H4 (cell line): ENCODE measurements at places on chromosomes 16 and 17.

DNA sequence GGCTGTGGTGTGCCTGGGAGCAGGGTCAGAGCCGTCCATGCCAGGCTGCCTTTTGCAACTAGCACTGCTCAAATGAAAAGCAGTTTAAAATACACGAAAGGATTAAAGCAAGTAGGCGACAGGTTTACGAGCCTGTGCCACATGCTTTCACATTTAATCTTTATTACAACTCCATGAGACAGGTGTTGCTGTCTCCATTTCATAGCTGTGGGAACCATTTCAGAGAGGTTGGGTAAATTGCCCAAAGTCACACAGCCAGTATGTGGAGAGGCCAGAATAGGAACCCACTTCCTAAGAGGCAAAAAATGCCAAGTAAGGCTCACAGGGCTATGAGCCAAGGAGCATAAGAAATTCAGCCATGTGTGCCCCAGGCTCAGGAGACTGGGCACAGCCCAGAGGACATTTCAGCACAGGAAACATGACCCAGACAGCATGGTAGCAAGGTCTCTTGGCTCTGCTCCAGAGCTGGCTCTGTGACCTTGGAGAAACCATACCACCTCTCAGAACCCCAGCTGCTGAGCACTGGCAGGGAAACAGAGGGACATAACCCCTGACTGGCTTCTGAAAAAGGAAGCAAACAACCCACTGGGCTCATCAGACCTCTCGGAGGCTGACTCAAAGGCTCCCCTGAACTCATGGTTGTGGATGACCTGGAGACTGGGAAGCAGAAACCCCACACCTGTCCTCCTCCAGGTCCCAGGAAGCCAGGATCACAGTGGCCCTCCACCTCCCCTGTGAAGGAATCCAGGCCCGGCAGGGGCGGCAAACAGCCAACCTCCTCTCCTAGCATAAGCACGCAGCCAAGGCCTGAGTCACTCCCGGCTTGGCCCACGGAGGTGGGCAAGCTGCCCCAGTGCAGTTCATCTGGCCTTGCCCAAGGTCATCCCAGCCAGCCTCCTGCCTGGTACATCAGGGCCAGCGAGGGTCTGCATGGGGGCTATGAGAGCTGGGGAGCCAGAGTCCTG lies 40.3 kb upstream of the MRPS23 start:
- peak; percentile 83 for DNase-seq

GRCh38 chr16:89572073-89572484 lies 3.5 kb upstream of the CPNE7 start:
- DNase-seq: no peak

DNA sequence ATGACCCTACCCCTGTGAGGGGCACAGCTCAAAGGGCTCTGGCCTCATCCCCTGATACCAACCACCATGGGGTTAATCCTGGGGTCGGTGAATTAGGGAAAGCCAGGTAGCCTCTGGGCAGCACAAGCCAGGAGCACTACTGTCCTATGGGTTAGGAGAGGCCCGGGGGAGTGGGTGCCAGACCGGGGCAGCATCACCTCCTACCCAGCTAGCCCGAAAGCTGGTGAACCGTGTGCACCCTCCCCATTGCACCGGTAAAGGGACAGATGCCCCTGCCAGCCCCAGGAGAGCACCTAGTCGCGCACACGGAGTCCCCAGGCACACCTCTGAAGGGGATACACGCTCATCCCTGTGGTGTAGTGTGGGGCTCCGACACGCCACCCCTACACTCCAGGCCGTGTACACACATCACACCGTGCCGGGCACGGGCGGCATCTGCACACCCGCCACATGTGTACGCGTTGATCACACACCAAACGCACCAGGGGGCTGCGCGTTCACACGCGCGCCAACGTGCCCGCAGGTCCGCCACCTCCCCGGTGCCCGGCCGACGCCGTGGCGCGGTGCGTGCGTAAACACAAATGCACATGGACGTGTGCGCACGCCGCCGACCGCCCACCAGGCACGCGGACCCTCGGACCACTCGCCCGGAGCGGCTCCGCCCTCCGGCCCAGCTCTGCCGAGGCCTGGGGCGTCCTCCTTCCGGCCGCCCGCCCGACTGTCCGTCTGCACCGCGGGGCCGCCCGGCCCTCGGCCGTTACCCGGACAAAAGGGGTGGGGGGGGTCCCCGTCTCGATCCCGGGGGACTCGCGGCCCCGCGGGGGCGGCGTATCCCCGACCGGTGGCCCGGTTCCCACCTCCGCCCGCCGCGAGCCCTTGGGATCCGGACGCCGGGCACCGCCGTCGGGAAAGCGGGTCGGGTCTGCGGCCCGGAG lies 785 bp downstream of the UBALD1 start:
- DNase-seq: no peak

GRCh38 chr16:11395949-11396240 lies 50.6 kb downstream of the RMI2 start:
- no peak for DNase-seq

- no peak for DNase-seq
These were observed 6.5 kb downstream of the RGS11 start for GRCh38 chr16:269061-269796.

DNA sequence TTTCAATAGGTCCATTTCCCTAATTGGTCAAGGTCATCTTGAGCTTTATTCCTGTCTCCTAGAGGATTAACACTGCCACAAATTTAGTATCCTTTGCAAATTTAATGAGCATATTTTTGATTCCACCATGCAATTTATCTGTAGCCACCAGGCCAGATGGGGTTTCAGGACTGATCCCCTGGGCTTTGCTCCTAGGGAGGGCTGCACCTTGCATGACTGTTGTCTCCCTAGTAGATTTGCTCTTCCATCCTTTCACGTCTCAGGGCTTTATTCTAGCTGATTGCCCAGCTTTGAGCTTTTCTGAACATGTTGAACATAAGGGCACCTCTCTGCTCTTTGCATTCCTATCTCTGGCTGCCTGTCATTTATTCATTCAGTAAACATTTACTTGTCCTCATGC lies 7.7 kb upstream of the KCNH6 start:
- no peak for DNase-seq

DNA sequence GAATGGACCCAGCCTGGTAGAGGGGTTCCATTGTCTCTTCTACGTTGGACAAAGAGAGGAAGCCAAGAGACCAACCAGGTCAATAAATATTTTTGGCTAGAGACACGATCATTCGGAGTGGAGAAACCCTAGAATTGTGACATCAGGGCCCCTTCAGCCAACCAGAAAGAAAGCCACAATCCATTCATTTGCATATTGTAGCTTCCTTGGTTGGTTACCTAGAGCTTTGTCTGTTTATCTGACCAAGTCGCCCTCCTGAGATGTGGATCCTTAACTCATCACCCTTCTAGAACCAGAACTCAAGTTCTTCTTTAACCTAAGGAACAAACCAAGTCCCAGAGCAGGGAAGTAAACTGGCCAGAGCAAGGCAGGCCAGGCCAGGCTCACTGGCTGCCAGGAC lies at the start of gene CCDC182:
TSS of gene CCDC182 (minus strand) at position 58 of the 400 bp plus-strand sequence. CDS start at position 31, 27 bp downstream.
- no peak for DNase-seq

DNA sequence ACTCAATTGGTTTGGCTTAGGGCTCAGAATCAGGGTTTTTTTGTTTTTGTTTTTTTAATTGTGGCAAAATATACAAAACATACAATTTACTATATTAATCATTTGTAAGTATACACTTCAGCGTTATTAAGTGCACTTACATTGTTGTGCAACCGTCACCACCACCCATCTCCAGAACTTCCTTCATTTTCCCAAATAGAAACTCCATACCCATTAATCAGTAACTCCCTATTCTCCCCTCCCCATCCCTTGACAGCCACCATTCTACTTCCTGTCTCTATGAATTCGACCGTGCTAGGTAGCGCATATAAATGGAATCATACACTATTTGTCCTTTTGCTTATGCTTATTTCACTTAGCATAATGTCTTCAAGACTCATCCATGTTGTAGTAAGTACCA lies 45.2 kb upstream of the DHX40 start:
- DNase-seq: no peak

DNA sequence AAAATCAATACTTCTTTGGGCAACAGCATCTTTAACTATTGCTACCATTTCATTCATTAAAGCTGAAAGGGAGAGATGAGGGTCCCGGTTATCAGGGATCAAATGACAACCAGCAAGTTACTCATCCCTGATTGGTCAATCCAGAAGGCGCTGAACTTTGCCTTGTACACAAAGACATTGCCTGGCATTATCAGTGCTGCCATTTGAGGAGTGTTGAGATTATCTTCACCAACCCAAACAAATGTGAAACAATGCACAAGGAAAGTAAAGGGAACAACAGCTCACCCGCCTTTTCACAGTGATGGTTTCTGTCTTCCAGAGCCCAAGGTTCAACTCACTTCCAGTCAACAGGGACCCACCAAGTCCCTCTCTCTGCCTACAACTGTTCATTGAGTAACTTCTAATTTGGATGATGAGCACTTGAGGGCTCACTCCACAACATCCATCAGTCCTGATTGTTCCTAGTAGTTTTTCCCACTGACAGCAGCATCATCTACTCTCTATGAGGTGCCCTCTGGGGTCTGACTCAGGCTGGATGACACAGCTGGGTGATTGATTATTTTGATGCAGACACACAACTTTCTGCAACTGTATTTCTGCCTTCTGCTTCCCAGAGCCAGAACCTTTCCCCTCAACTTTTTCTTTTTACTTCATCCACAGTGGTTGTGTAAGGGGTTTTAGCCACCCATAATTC lies 32.0 kb downstream of the LYRM9 start:
- DNase-seq: no peak

- no peak for DNase-seq
These were observed 98.2 kb downstream of the AXIN2 start for GRCh38 chr17:65463242-65463641.

GRCh38 chr17:70813355-70813930 lies 644.1 kb downstream of the KCNJ2 start:
- peak; percentile 51 for DNase-seq

DNA sequence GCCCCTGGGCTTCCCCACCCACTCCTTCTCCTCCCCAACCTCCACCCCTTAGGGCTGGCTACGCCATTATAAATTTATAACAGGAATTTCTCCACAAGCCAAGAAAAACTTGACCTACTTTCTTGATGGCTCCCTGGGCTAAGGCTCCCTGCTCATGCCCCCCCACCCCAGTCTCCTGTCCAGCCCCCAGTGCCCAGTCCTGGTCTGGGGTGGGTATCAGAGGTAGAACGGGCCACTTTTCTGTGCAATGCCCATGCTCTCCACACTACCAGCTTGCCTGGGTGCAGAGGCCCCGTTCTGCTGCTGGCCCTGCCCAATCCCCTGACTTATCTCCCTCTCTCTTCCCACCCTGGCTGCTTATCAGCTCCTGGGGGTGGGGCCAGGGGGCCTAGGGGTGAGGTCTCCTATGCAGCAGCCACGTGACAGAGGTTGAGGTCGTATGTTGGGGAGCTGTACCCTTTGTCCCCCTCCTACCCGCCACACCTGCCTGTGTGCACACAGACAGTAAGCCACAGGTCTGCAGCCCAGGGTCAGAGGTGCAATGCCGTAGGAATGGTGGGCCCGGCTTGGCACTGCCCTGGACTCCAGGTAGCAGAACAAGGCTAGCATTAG lies 10.1 kb downstream of the THRA start:
- no peak for DNase-seq

- no peak for DNase-seq
These were observed 280.0 kb downstream of the SOX9 start for GRCh38 chr17:72400863-72401262.

- no peak for DNase-seq
These were observed 15.7 kb downstream of the FBF1 start for GRCh38 chr17:75925103-75925502.

DNA sequence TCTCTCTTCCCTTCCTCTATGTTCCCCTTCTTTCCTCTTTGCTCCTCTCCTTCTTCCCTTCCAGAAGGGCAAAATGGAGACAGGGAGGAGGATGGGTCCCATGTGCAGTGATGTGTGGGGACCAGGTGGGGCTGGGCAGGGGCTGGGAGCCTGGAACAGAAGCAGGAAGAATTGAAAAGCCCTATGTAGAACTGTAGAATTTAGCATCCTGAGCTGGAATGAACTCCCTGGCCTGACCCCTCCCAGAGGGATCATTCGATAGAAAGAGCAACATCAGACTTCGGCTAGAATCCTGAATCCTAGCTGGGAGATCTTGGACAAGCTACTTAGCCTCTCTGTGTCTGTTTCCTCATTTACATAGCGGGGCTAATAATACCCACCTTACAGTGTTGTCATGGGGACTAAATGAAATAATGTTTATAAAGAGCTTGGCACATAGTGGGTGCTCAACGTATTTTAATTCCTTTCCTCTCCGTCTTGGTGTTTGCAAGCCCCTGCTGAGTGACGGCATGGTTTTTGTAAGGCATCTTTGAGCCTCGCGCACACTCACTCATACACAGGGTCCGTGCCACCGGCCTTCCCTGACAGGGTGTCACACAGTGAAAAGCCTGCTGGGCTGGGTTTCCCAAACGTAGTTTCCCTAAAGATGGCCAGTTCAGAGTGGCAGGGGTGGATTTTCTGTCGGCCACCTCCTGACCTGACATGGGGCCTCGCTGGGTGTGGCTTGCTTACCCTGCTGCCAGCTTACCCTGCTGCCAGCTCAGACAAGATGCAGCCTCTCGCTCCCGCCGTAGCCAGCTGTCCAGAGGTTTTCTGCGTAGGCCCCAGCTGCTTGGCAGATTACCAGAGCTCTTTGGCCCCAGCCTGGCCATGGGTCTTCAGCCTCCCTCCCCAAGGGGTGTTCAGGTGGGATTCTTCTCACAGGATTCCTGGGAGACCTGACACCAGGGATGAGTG lies 6.1 kb upstream of the ARHGAP23 start:
- DNase-seq: no peak

GRCh38 chr16:51049678-51050376 lies 101.2 kb downstream of the SALL1 start:
- no peak for DNase-seq

DNA sequence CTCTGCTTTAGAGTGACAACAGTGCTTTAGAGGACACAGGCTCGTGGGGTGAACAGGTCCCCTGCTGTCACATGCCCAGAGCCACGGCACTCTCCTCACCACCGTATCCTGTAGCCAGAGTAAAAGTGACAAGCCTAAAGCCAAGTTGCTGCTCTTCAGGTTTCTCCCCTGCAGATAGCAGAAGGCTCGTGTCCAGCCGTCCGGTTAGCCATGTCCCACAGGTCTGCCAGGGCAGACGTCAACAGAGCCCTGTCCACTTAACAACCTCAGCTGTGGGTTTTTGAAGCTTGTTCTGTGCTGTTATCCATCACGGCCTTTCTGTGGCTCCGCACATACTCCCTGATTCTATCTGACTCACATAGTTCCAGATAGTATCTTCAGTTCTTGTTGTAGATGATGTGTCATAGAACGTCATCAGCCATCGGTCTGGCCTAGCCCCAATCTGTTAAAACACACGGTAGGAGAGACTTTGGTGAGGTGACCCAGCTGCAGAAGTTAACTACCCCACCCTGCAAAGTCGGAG lies 100.7 kb downstream of the SOCS1 start:
- no peak for DNase-seq

GRCh38 chr16:10371592-10371991 lies 14.3 kb upstream of the ATF7IP2 start:
- no peak for DNase-seq

GRCh38 chr17:9468937-9469336 lies 106.7 kb downstream of the STX8 start:
- DNase-seq: no peak

GRCh38 chr17:65459677-65460347 lies 101.6 kb downstream of the AXIN2 start:
- no peak for DNase-seq
